ENCODE measurements at places on chromosomes 1 and 21. TPM values are rescaled to one million over a fixed set of nuclear protein-coding genes. Genes with fewer than 3 reads are reported as not detected.

DNA sequence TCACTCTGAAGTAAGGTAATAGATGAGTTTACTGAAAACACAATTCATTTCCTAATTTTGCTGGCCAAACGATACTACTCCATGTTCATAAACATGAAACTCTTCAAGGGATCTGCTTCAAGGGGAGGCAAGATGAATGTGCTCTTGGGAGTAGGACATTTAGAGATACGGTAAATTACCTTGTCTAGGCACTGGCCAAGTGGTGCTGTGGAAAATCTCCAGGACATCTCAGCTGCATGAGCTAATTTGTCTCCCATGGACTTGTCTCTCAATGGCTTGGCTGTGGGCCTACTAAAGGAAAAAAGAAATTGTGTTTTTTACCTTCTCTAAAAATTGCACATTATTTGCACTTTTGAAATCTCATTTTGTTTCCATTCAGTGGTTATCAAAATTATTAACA is 780.6 kb downstream of the LTN1 start:
- H3K27ac ChIP-seq = no peak overlapping the region
- no peak overlapping the region for H3K4me3 ChIP-seq
- no peaks in the 10 kb centered on the region for H3K27me3 ChIP-seq
- no peaks in the 10 kb centered on the region for H3K36me3 ChIP-seq
- DNase-seq = no peak

DNA sequence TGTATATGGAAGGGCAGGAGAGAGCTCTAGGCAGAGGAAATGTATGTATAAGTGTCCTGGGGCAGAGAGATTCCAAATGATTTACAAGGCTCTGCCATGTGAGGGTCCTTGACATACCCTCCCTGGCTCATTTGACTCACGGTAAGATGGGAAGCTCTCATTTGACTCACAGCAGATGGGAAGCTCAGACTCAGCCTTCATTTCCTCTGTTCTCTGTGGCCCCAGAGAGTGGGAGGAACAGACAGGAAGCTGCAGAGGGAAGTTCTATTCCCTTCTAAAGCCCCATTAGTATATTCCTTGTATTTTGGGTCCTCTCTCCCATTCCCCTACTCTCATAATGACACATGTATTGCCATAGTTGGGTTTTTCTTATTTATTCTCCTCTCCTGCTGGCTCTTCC is 44.9 kb downstream of the FOXD2 start:
- H3K27me3 ChIP-seq = no peaks in the 10 kb centered on the region
- H3K4me1 ChIP-seq = peaks cover 11% of the 10 kb centered on the region
- no peak for DNase-seq
- no peak overlapping the region for H3K27ac ChIP-seq

GRCh38 chr1:226233293-226233692 is 9.8 kb downstream of the MIXL1 start:
- H3K27ac ChIP-seq = no peak overlapping the region
- no peaks in the 10 kb centered on the region for H3K36me3 ChIP-seq
- no peak overlapping the region for H3K4me3 ChIP-seq
- no peaks in the 10 kb centered on the region for H3K4me1 ChIP-seq
- DNase-seq = no peak

DNA sequence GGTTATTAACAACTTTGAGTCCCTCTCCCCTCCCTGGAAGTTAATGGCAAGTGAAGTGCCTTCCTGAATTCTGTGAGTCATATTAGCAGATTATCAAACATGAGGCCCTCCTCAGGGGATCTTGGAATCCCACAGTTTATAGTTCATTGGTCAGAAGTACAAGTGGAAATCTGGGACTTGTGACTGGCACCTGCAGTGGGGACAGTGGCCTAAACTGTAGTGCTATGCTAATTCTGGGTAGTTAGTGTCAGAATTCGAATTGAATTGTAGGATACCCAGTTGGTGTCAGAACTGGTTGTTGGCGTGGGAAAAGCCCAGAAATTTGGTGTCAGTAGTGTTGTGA is 26.2 kb downstream of the ZYG11B start:
- no peak overlapping the region for H3K4me3 ChIP-seq
- H3K27me3 ChIP-seq = no peaks in the 10 kb centered on the region
- H3K27ac ChIP-seq = no peak overlapping the region
- peaks cover 27% of the 10 kb centered on the region for H3K4me1 ChIP-seq
- peaks cover 5% of the 10 kb centered on the region for H3K36me3 ChIP-seq
- DNase-seq = no peak

DNA sequence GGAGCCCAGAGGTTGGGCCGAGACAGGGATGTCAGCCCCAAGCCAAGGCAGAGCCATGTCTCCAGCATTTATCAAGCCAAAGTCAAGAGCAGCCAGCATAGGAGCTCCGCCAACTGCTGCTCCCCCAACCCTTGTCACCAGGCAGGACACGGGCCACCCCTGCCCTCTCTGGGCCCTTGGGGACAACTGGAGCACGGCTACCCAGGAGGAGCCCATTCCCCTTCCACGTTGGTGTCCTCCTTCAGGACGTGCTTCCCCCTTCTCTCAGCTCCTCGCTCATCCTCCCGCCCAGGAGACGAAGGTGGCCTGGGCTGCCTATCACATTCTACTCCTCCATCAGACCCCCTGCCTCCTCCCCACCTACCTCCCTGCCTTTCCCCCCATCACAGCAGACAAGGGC is 19.9 kb upstream of the PEF1 start:
- H3K36me3 ChIP-seq = peaks cover 25% of the 10 kb centered on the region
- no peak for DNase-seq
- H3K4me3 ChIP-seq = no peak overlapping the region
- H3K4me1 ChIP-seq = peaks cover 2% of the 10 kb centered on the region

- H3K4me1 ChIP-seq = peaks cover 15% of the 10 kb centered on the region
- H3K27me3 ChIP-seq = no peaks in the 10 kb centered on the region
- H3K27ac ChIP-seq = peak overlapping the region; percentile 80
- peak overlapping the region; percentile 60 for H3K4me3 ChIP-seq
Measured at GRCh38 chr21:41777951-41778815, 11.3 kb upstream of the RIPK4 start.

DNA sequence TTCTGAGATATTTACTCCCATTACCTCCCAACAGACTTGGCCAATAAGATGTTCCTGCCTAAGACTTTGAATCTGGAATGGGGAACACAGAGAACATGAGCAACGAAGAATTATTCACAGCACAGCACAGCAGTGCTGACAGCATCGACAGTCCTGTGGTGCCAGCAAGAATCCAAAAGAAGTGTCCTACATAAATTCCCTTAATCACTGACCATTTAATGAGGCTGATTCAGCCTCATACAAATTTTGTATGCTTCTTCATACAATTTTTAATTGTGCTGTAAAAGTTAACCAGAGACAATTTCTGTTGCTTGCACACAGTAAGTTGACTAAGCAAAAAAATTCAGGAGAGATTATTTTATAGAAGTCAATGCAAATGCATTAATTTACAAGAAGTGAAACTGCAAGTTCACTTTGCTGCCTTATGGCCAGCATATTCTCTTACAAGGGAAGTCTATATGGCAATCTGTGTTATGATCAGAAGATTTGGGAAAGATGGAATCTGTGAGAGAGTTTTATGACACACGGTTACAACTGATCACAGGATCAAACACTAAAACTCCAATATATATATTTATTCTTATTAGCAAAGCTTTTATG is 855.9 kb downstream of the LTN1 start:
- DNase-seq = no peak
- H3K4me1 ChIP-seq = no peaks in the 10 kb centered on the region
- no peaks in the 10 kb centered on the region for H3K27me3 ChIP-seq
- H3K27ac ChIP-seq = no peak overlapping the region
- H3K36me3 ChIP-seq = no peaks in the 10 kb centered on the region

- H3K4me3 ChIP-seq = no peak overlapping the region
- no peaks in the 10 kb centered on the region for H3K27me3 ChIP-seq
- H3K27ac ChIP-seq = no peak overlapping the region
- H3K4me1 ChIP-seq = no peaks in the 10 kb centered on the region
- DNase-seq = no peak
Measured at GRCh38 chr1:22292011-22292788, 149.3 kb upstream of the WNT4 start.

DNA sequence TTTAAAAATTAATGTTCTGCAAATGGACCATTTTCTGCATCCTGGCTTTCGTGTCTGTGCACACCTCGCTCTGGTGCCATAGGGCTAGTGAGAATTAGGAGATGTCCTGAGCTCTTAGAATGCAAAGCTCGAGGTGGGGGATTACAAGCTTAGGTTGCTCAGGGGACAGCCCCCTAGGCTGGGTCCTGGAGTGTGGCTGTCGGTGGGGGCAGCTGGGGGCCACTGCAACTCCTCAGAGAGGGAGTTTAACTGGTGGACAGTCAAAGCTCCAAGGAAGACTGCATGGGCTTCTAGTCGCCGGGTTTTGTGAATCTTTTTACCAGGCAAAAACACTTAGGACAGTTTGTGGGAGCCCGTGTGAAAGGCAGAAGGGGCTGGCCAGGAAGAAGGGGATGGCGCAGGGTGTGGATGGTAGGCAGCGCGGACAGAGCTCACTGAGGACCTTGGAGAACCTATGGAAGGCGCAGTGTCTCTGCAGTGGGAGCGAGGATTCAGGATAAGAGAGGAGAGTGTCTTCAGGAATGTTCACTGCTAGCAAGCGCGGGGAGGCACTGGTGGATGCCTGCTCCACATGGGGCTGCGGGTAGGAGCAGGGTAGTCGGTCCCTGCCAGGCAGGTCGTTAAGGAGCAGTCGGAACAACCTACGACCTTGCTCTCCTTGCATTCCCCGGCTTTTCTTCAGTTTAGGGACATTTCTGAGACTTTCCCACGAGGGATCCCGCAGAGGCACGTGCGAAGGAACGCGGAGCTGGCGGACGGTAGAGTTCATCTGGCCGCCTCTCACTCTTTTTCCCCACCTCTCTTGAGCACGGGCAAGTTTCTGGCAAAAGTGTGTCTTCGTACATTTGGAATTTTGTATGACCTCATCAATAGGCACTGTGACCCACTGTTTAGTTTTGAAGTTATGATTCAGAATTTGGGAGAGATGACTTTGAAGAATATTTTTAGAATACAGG is 12.9 kb upstream of the KCNE1 start:
- H3K27ac ChIP-seq = peak overlapping the region; percentile 96
- H3K27me3 ChIP-seq = no peaks in the 10 kb centered on the region
- DNase-seq = no peak
- peaks cover 10% of the 10 kb centered on the region for H3K36me3 ChIP-seq
- H3K4me3 ChIP-seq = peak overlapping the region; percentile 70

DNA sequence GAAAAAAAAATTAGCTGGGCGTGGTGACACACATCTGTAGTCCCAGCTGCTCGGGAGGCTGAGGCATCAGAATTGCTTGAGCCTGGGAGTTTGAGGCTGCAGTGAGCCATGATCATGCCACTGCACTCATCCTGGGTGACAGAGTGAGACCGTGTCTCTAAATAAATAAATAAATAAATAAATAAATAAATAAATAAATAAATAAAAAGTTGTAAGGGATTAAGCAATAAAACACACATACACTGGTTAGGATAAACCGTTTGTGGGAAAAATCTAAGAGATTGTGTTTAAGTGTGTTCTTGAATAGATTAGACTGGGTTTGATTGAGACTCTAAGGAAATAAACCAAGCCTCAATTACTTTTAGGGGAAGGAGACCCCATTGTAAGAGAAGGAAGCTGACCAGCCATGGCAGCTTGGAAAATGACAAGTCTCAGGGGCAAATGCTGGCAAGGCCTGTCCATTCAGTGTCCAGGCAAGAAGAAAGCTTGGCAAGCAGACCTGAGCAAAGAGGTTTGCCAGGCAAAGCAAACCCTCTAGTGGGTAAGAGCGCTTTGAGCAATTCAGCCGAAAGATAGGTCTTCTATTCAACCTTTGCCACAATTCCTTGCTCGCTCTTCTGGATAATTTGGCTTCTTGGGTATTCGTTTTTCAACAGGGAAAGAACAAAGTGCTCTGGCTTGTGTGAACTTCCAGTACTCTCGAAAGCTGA is 106.9 kb upstream of the SERBP1 start:
- no peaks in the 10 kb centered on the region for H3K36me3 ChIP-seq
- peaks cover 20% of the 10 kb centered on the region for H3K4me1 ChIP-seq
- peak overlapping the region; percentile 40 for H3K27ac ChIP-seq
- no peaks in the 10 kb centered on the region for H3K27me3 ChIP-seq
- H3K4me3 ChIP-seq = peak overlapping the region; percentile 28

- H3K4me1 ChIP-seq = peaks cover 21% of the 10 kb centered on the region
- peak overlapping the region; percentile 18 for H3K4me3 ChIP-seq
- peak overlapping the region; percentile 96 for H3K27ac ChIP-seq
- no peaks in the 10 kb centered on the region for H3K27me3 ChIP-seq
Measured at GRCh38 chr1:176656257-176656995, 193.5 kb downstream of the PAPPA2 start.

DNA sequence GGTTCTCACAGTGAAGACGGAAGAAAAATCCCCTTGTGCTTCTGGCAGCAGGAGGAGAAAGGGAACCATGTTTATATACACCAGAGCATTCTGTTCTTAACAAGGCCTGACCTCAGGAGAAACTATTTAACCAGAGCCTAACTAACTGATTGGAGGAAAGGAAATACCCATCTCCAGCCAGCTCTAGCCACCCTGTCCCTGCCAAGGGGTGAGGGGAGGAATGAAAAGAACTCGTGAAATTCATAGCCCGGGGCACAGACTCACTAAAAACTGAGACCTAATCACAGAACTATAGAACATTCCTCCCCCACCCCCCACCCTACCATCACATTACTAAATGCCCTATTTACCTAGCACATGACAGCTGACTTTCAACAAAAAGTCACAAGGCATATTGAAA is 65.0 kb downstream of the KCNH1 start:
- no peaks in the 10 kb centered on the region for H3K4me1 ChIP-seq
- no peaks in the 10 kb centered on the region for H3K36me3 ChIP-seq
- DNase-seq = no peak
- no peak overlapping the region for H3K27ac ChIP-seq
- H3K27me3 ChIP-seq = no peaks in the 10 kb centered on the region
- H3K4me3 ChIP-seq = no peak overlapping the region

- no peak overlapping the region for H3K4me3 ChIP-seq
- H3K27me3 ChIP-seq = no peaks in the 10 kb centered on the region
- H3K36me3 ChIP-seq = no peaks in the 10 kb centered on the region
Measured at GRCh38 chr1:116133696-116134475, 22.7 kb downstream of the MAB21L3 start.

GRCh38 chr1:99371413-99371812 is 107.1 kb downstream of the PLPPR4 start:
- H3K4me1 ChIP-seq = no peaks in the 10 kb centered on the region
- no peak overlapping the region for H3K4me3 ChIP-seq
- no peaks in the 10 kb centered on the region for H3K36me3 ChIP-seq
- no peaks in the 10 kb centered on the region for H3K27me3 ChIP-seq
- no peak overlapping the region for H3K27ac ChIP-seq

DNA sequence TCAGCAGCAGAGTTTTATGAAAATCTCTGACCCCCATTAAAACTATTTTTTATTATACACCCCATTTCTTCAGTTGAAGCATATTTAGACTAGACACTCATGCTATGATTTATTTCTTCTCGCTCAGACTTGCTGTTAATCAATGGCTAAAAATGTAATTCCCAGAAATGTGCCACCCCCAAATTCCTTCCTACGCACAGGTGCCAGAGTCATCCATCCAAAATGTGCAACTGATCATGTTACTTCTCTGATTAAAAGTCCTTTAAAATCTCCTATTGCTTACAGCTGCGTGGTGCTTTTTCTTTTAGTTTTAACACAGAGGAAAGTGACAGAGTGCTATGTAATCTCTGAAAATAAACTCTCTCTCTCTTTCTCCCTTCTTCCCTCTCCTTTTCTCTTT is 954.4 kb downstream of the NCAM2 start:
- no peak for DNase-seq
- no peaks in the 10 kb centered on the region for H3K4me1 ChIP-seq
- H3K36me3 ChIP-seq = no peaks in the 10 kb centered on the region
- H3K27me3 ChIP-seq = no peaks in the 10 kb centered on the region
- H3K4me3 ChIP-seq = no peak overlapping the region

FCER1A gene
- total RNA-seq = 2.7 TPM

All from thoracic aorta (tissue), 2 donors.